NCI-H510A (cell line): ENCODE measurements at places on chromosomes 3 and 15.

DNA sequence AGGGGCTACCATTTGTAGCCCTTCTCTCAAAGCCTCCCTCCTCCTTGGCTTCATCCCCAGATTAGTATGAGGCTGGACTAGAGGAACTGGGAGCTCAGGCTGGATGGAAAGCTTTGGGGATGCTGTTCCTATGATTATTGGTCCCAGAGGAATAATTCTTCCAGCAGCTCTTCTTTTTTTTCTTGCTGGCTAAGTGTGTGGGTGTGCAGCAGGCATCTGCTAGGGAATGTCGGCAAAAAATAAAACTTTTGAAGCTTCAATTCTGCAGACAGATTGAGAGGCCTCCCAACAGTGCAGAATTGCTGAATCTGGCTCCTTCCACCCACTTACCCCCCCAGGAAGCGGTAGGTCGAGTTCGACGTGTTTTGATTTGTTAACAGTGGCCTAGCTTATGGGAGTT lies 138.5 kb upstream of the ANKRD28 start:
- DNase-seq, result no peak

DNA sequence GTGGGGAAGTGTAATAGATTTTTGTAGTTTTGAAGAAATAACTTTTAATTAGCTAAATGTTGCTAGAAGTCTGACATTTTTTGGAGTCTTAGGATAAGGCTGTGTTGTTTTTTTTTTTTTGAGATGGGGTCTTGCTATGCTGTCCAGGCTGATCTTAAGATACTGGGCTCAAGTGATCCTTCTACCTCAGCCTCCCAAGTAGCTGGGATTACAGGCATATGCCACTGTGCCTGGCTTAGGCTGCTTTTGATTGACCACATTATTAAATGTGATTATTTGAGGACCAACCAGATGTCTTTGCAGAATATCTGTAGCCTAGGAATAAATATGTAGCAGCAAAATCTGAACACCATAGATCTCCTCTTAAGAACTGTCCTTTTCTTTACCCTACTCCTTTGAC lies 29.7 kb downstream of the HACD3 start:
- DNase-seq, result no peak

- peak; percentile 33 for DNase-seq
These were observed at the start of gene STAC for GRCh38 chr3:36380221-36381031. Gene STAC (plus strand): TSS chr3:36380504. CDS start chr3:36380644, 140 bp downstream.

- no peak for DNase-seq
These were observed 24.3 kb upstream of the GCNT3 start for GRCh38 chr15:59587085-59587826.

DNA sequence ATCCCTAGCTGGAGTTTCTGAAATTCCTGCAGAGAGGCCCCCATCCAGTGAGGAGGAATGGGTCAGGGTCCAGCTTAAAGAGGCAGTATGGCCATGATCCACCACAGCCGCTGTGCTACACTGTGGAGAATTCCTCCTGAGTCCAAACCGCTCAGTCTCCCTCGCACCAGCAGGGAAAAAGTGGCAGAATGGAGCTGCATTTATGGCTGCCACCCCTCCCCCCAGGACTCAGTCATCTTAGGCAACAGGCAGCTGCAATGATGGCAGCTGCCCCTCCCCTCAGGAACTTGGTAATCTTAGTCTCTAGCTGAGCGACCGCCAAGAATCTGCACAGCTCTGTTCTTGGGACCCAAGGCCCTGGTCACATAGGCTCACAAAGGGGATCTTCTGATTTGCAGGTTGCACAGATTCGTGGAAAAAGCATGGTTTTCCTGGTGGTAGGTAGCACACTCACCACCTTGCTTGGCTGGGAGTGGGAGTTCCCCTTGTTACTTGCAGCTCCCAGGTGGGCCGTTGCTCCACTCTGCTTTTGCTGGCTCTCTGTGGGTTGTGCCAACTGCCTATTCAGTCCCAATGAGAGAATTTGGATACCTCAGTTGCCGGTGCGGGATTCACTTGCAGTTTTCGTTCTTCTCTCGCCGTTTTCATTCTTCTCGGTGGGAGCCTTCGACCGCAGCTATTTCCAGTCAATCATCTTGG lies 204.1 kb downstream of the STXBP5L start:
- DNase-seq, result no peak

DNA sequence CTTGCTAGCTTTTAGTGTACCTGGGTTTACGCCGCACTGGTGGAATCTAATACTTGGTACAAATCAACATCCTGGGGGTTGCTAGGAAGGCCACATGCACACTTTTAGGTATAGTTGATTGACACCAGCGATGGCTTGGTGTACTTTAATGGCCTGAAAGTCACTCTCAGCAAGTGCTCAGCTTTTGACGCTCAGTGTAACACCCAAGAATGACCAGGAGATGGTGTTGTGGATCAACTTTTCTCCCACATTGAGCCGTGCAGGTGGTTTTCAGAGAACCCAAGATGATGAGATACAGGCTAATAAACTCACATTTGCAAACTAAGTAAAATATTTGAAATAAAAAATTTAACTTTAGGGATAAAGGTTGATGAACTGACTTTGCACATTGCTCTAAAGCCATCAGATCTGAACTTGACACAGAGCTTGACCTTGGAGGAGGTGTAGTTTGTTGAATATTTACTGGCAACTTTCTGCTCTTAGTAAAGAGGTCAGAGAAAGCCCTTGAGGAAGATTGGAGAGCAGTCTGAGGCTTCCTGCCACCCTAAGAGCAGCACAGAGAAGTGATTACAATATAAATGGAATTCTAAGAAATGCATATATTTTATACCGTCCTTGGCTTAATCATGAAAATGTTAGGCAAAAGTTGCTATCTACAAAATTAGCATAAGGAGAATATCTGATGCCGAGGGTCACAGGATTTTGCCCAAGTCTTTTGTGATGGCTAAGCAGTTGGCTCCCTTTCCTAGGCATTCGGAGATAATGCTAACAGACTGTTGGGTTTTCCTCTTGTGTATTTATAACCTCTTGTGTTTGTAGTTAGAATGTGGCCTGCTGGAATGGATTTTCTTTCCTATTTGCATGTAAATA lies 143.4 kb upstream of the RASGRP1 start:
- DNase-seq, result no peak

GRCh38 chr15:52502608-52503007 lies 26.1 kb downstream of the MYO5A start:
- no peak for DNase-seq

- no peak for DNase-seq
These were observed 10.3 kb downstream of the SKIL start for GRCh38 chr3:170367797-170368196.

DNA sequence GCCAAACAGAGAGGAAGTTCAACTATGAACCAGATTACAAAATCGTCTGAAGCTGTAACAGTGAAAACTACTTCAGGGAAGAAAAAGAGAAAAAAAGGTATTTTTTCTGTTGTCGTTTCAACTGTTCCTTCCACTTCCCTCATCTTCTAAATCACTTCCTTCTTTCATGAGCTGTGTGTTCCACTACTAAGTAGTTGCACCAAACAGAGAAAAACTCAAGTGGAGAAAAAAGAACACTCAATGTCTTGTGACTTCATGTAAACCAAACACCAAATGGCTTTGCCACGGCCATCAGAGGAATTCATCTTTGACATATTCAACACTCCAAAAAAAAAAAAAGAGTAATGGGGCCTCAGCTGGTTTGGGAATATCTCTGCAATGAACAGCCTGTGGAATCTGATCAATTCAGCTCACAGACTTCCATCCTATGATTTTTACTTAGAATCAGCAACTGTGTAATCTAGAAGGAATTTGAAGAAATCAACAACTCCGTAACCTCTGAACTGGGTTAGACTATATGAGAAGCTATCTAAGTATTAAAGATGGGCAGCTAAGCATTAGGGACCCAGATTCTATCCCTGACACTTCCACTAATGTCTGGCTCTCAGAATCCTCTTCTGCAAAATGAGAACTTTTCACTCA lies 47.5 kb upstream of the RNF7 start:
- DNase-seq, result no peak

DNA sequence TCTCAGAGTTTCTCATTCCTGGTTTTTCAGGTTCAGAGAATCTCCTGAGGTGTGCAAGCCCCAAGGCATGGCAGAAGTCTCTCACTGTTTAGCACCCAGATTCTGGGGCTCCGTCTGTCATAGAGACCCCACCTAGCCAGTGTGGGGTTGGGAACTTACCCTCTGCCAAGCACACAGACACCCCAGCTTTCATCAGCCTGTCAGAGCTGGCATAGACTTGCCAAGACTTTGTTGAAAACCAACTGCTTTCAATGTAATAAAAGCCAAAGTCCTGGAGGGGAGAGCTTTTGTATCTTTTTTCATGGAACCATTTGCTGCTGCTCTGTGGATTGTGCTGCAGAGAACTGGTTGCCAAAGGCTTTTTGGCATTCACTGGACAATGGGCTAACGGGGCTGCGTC lies 341.4 kb upstream of the TRIM42 start:
- no peak for DNase-seq

- DNase-seq, result no peak
These were observed 164.6 kb downstream of the GMNC start for GRCh38 chr3:190697901-190698300.

- no peak for DNase-seq
These were observed 6.8 kb downstream of the PLSCR1 start for GRCh38 chr3:146537603-146538002.

GRCh38 chr3:49883998-49884397 lies 14.3 kb upstream of the CAMKV start:
- no peak for DNase-seq

- peak; percentile 15 for DNase-seq
These were observed 160.7 kb upstream of the MCTP2 start for GRCh38 chr15:94070356-94071295.

- no peak for DNase-seq
These were observed 93.7 kb downstream of the MCTP2 start for GRCh38 chr15:94324835-94325767.

- no peak for DNase-seq
These were observed 1028.1 kb downstream of the NTRK3 start for GRCh38 chr15:87228460-87228859.

DNA sequence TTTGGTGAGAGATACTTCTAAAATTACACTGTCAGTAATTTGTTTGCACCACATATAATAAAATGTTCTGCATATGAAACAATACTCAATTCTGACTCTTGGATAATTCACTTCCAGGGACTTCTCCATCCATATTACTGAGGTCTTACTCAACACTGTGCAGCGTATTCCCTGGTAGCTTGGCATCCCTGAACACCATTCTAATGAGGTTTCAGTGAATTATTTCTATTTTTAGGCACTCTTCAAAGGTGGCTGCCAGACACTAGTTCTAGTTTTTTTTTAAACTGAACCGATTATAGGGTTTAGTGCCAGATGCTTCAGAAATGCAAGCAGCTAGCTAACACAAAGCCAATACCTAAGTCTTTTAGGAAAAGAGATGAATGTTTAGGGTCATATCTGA lies 283.3 kb downstream of the FEZF2 start:
- DNase-seq, result no peak

DNA sequence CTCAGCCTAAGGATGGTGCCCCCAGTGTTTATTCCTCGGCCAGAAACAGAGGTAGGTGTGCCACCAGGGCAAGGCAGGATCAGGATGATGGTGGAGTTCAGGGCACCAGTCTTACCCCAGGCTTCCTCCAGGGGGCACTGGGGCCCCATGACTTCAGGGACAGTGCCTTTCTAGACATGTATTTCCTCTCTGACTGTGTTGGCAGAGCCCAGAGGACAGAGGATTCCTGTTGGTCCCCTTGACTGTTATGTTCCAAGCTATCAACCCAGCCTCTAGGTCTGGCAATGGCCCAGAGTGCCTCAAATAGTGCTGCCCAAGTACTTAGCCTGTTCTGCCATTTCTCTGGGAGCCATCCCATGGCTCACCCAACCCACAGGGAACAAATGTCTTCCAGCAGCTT lies 2.8 kb downstream of the HEMK1 start:
- no peak for DNase-seq

GRCh38 chr3:62446337-62446940 lies 73.1 kb upstream of the FEZF2 start:
- no peak for DNase-seq

- DNase-seq, result no peak
These were observed 78.7 kb upstream of the TTBK2 start for GRCh38 chr15:42999201-42999779.

- no peak for DNase-seq
These were observed 29.4 kb downstream of the LYSMD4 start for GRCh38 chr15:99703603-99704443.

GRCh38 chr3:152176998-152177397 lies 91.7 kb upstream of the MBNL1 start:
- DNase-seq, result no peak

GRCh38 chr3:115401298-115401697 lies 222.0 kb upstream of the GAP43 start:
- DNase-seq, result no peak

- DNase-seq, result no peak
These were observed 8.5 kb downstream of the PLXND1 start for GRCh38 chr3:129598000-129598381.

DNA sequence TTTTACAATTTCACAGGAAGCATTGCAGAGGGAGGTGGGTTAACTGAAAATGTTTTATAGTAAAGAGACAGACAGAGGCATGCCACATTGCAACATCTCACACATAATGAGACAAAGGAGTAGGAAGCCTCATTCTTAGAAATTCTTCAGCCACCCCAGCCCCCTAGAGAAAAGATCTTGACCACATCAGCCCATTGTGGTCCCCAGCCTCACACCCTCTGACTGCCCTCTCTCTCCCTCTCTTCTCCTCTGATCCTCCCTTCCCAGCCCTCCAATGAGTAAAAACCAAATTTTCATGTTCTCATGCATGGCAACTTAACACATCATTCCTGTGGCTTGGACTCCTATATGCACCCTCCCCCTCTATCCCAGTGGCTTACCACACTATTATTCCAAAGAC lies 174.1 kb downstream of the UACA start:
- no peak for DNase-seq

- no peak for DNase-seq
These were observed 57.5 kb upstream of the EPHB1 start for GRCh38 chr3:134737516-134737915.

- DNase-seq, result no peak
These were observed 9.3 kb upstream of the TM4SF18 start for GRCh38 chr3:149342413-149343380.

DNA sequence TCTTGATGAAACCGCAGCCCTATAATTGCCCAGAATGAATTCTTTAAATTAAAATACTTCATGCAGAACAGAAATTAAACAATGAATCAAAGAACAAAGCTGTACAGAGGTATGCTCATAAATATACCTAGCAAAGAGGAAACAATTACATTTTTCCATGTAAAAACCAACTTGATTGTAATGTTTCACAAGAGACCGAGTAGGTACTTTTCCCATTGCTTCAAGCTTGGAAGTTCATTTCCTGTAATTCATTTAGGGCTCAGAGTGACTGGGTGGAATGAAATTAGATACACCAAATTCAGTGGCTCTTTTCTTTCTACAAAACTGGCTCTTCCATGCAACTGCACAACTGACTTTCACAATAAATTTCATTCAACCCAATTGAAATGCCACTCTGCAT lies 51.4 kb downstream of the FHIT start:
- no peak for DNase-seq
